ENCODE measurements at places on chromosomes 7 and 10. TPM values are rescaled to one million over a fixed set of nuclear protein-coding genes. Genes with fewer than 3 reads are reported as not detected.

GRCh38 chr10:129945064-129945463, 19.0 kb downstream of the EBF3 start:
- DNase-seq, result no peak

GRCh38 chr7:135414850-135415439, 95.0 kb downstream of the CNOT4 start:
- DNase-seq, result peak; percentile 42

DNA sequence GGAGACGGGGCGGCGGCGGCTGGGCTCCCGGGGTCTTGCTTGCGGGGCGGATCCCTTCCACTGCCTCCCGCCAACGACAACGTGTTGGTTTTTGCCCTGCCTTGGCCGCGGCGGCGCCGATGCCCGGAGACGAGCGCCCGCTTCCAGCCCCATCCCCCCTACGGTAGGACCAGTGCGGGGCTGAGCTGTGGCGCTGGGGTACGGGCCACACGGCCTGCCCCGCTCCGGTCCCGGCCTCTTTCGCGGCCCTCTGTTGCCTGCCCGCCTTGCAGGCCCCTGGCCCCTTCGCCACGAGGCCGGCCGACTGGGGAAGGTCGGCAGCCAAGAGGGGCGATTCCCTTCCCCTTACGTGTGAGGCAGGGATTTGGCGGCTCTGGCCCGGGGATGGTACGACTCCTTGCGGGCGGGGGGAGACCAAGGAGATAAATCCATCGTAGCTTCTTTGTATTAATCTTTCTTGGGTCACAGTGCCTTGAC, 488 bp downstream of the EIF4H start:
- DNase-seq, result peak; percentile 29

- no peak for DNase-seq
Observed at GRCh38 chr10:124524991-124525653, 63.5 kb downstream of the LHPP start.

Gene CYP2C8
- total RNA-seq, result not detected

All from H4 (cell line).